HCEC 1CT (cell line): ENCODE measurements at places on chromosomes 2 and 18.
A peak's percentile ranks its signal among the peaks of the same experiment; 100 is the strongest.

DNA sequence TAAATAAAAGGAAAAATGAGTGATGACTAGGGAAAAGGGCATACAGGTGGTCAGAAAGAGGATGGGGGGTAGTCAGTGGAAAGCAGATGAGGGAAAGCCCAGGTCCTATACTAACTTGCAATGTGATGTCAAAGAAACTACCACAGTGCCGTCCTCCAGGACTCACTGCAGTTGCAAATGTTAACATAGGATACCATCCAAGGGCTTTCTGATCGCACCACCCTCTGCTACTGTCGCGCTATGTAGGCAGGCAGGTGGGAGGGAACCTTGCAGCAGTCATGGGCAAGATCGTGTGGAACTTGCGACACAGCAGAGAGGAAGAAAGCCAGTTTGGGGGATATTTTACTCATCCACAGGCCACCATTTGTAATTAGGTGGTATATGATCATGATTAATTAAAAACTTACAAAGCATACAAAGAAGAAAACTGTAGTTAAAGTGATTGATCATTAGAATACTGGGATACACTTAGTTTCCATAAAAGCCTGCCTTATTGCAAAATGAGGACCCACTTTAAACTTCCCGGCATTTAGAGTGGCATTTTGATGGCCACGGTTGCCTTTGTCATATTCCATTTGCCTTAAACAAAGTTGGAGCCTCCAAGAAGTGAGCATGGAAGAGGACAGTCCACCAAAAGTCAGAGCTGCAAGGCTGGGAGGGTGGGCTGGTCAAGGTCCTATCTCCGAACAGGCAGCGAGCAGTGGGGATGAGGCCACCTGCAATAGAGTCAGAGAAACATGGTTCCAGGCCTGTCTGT lies 8.5 kb upstream of the ROCK2 start:
- DNase-seq, result no peak

GRCh38 chr2:239196474-239197021 lies 204.3 kb downstream of the HDAC4 start:
- no peak for DNase-seq

- DNase-seq, result no peak
Observed at GRCh38 chr2:58434692-58435091, 193.6 kb upstream of the FANCL start.

DNA sequence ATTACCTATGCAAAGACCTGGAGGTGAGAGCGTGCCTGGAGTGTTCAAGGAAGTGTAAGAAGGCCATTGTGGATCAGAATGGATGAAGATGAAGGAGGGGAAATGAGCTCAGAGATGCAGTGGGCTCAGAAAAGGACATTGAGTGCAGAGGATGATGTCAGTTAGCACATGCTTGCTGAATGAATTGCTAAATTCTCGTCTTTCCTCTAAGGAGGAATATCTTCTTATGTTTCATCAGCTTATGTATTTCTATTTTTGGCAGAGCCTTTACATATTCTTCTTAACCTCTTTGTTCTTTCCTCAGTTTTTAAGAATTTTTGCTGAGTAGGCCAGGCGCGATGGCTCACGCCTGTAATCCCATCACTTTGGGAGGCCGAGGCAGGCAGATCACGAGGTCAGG lies 30.9 kb downstream of the FAM171B start:
- no peak for DNase-seq

DNA sequence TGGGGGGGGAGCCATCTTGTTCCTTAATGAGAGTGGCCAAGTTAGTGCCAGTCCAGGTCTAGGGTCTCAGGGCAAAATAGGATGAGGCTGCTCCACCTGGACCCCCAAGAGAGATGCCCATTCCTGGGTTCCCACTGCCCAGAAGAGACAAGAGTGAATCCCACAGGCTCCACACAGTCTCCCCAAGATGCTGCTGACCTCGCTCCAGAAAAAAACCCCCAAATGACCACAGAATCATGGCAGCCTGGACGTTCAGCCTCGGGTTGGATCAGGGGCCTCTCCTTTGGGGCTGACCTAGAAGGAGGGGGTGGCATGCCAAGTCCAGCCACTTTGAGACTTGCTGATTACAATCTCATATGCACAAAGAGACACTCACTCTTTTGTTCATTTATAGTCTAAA lies 25.1 kb downstream of the STAT1 start:
- no peak for DNase-seq

GRCh38 chr2:18077704-18078103 lies 199.2 kb downstream of the KCNS3 start:
- peak; percentile 93 for DNase-seq

- peak; percentile 38 for DNase-seq
Observed at GRCh38 chr2:51290725-51291124, 258.8 kb upstream of the NRXN1 start.

GRCh38 chr2:241976296-241976695 lies 106.8 kb downstream of the RTP5 start:
- DNase-seq, result no peak

DNA sequence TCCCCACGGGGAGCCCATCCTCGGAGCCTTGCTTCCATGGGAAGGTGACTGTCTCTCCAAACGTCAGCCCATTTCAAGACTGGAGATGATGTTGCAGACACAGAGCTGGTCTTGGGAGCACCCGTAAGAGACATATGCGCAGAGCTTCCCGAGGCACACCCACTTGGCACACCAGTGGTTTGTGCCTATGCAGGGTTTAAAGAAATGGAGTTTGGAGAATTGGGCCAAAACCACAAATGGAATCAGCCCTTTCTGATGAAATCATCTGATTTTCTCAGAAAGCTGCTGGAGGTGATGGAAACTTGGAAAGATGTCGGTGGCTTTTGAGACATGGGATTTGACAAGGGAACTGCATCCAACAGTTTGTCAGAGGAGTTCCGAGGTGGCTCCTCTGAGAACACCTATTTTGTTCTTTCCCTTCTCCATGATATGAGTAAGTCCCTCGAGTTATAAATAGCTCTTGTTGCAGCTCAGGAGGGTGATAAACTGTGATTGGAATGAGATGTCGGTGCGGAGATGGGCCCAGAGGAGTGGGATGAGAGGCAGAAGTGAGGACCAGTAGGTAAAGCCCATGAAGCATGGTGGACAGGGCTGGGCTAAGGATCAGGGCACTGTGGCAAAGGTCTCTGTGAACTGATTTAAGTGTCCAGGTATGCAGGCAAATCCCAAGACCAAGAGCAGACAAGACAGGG lies 225.7 kb downstream of the ACKR3 start:
- no peak for DNase-seq

- peak; percentile 66 for DNase-seq
Observed at GRCh38 chr18:28854964-28855363, 678.0 kb upstream of the CDH2 start.

DNA sequence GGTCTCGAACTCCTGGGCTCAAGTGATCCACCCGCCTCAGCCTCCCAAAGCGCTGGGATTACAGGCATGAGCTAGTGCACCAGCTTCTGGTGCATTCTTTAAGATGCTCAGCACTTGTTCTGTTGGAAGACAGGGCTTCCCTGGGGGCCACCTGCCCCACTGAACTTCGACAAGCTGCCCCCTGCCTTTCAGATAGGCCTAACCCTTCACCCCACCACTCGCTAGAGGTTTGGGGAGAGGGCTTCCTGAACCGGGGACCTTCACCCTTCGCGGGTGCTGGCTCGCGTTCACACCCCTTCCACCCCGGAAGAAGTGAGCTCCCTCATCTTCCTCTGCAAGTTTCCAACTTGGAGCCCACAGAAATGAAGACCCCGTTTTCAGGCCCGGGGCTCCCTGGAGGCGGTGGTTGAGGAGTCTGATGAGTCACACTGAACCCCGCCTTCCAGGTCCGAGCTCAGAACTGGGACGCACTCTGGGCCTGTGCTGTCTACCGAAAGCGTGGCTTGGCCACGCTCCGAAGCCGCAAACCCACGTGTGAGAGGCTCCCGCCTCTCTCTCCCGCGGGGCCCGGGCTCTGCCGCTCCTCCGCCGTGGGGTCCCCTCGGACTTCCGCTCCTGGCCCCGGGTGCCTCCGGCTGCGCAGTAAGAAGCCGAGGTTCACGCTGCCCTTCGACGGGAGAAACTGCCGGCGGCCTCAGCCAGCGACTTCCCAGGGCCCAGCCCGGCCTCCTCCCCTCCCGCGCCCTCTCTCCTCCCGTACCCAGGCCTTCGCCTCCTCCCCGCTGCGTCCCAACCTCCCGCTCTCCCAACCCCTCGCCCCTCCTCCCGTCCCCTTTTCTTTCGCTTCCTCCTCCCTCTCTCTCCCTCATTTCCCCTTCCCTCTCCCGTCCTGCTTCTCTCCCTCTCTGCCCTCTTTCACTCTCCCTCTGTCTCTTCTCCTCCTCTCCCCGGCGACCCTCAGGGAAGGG lies 47.5 kb upstream of the SP3 start:
- DNase-seq, result peak; percentile 67

GRCh38 chr18:40055262-40055661 lies 1899.8 kb upstream of the PIK3C3 start:
- DNase-seq, result peak; percentile 19

DNA sequence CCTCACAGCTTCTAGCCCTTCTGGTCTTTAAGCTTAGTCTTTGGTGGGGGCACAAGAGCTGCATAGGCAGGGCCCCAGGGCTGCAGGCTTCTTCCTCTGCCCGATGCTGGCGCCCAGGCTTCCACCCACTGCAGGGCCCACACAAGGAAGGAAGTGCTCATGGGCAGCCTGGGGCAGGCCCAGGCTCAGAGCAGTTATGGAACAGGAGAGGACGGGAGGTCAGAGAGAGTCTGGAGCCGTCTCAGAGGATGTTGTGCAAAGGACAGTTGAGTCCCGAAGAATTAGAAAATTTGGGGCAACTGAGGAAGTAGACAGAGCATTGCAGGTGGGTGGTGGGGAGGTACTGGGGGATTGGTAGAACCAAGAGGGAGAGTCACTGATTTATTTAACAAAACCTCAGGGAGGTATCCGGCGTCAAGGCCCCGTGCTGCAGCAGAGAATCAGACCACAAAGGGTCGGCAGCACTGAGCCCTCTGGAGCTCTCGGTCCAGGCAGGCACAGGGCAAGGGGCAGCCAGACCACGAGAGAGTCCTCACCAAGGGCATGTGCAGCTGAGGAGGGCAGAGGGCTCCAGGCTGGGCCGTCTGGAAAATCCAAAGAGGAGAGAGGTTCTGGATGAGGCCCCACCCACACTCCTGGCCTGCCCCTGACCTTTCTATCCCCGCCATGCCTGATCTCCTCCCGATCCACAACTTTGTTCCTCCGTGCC lies 110.8 kb upstream of the GLI2 start:
- no peak for DNase-seq

- peak; percentile 54 for DNase-seq
Observed at GRCh38 chr18:77129150-77129551, 3.4 kb downstream of the MBP start.

- DNase-seq, result peak; percentile 52
Observed at GRCh38 chr18:22559414-22560274, 141.9 kb upstream of the CTAGE1 start.

- peak; percentile 71 for DNase-seq
Observed at GRCh38 chr2:38505779-38506178, 96.9 kb downstream of the HNRNPLL start.

GRCh38 chr2:220628252-220628651 lies 943.9 kb downstream of the EPHA4 start:
- DNase-seq, result no peak

DNA sequence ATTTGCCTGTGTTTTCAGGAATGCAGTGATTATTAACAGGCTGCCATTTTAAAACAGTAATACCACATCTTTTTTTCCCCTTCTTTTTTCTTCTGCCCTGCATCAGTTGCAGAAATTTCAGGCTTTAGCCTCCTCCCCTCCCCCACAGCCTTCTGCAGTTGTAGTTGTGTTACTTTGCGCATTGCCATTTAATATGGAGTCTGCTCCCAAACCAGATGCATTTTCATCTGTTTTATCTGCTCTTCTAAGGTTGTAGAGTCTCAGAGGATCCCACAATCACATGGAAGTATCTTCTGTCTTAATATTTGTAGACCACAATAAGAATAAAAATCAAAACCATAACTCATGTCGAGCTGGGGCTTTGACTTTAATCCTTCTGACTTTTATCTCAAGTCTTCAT lies 3.8 kb downstream of the ASXL3 start:
- no peak for DNase-seq

DNA sequence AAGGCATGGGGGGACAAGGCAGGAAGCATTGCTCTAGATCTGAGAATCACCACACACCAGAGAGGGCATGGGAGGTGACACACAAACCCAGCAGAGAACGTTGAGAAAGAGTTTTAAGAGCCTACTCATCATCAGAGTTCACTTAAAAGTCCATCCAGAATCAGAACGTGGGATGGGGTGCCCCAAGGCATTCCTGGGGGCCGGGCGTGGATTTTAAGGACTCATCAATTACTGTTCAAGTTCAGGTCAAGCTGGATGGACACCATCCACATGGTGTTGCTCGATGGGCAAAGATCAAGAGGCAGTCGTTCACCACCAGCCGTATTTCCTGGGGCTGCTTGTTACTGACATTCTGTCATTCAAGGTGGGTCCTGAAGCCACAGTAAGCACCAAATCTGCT lies 34.9 kb downstream of the BCL11A start:
- DNase-seq, result no peak

GRCh38 chr2:86825036-86825692 lies 34.5 kb upstream of the CD8A start:
- DNase-seq, result no peak

- DNase-seq, result no peak
Observed at GRCh38 chr2:10432311-10433181, 15.6 kb downstream of the ODC1 start.

- DNase-seq, result no peak
Observed at GRCh38 chr18:42025974-42026625, 71.1 kb downstream of the PIK3C3 start.

DNA sequence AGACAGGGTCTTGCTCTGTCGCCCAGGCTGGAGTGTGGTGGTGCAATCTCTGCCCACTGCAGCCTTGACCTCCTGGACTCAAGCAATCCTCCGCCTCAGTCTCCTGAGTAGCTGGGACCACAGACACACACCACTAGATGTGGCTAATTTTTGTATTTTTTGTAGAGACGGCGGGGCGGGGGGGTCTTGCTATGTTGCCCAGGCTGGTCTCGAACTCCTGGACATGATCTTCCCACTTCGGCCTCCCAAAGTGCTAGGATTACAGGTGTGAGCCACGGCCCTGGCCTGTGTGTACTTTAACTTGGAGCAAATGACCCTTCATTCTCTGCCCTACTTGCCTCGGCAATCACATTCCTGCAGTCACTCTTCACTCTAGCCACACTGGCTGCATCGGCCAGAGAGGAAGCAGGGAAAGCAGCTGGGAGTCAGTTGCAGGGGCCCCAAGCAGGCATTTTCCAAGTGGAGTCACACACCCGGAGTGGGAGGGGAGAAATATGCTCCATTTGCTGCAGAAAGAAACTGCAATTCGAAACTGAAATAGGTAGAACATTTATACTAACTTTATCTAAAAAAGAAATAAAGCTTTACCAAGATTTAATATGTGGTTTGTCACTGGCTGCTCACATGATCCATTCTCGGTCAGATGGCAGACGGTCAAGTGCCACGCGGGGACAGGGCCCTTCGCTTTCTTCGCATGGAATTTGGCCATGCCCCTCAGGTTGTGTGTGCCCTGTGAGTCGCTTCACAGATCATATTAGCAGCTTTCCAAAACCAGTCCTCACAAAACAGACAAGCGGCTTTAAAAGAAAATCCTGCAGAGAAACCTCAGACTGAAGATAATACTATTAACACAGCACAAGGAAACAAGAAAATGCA lies 37.1 kb downstream of the FAM161A start:
- no peak for DNase-seq
